ENCODE measurements at places on chromosomes 12 and 14. TPM values are rescaled to one million over a fixed set of nuclear protein-coding genes. Genes with fewer than 3 reads are reported as not detected.
A peak's percentile ranks its signal among the peaks of the same experiment; 100 is the strongest.

The SVOP gene
- total RNA-seq = not detected

- DNase-seq = no peak
Measured at GRCh38 chr12:66708704-66709456, 30.0 kb upstream of the GRIP1 start.

GRCh38 chr12:108375986-108376663, 37.0 kb upstream of the CMKLR1 start:
- DNase-seq = peak; percentile 45

DNA sequence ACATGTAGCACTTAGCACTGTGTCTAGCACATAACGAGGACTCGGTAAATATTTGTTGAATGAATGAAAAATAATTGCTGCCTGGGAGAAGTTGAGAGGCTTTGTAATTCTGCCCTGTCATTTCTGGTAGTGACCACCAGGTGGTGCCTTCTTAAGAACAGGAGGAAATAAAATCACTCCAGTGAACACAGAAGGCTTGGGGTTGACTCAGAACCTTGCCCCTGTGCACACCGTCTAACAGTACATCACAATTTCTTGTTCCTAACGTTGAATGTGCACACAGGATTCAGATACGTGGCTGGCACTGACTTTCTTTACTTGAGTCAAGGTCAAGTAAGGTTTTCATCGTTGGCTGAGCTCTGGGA, 91.8 kb downstream of the RGS6 start:
- DNase-seq = peak; percentile 8

GRCh38 chr12:120853188-120853587, 51.0 kb downstream of the SPPL3 start:
- no peak for DNase-seq

The RASSF8 gene
- total RNA-seq = 50.6 TPM

DNA sequence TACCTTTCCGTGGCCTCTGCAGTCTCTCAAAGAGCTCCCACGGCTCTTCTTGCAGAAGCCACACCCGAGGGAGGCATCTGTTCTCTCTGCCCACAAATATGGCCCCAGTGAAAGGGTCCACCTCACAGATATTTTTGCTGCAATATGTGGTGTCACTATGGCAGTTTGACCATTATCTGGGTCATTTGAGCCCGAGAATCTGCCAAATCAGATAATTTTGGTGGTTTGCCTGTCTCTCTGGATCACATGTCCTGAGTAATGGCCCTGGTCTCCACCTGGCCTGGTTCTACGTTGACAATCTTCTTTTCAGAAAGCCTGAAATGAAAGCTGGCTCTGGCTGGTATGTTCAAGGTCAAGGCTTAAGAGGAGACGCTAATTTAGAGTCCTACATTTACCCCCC, 5.7 kb upstream of the WSCD2 start:
- DNase-seq = no peak

DNA sequence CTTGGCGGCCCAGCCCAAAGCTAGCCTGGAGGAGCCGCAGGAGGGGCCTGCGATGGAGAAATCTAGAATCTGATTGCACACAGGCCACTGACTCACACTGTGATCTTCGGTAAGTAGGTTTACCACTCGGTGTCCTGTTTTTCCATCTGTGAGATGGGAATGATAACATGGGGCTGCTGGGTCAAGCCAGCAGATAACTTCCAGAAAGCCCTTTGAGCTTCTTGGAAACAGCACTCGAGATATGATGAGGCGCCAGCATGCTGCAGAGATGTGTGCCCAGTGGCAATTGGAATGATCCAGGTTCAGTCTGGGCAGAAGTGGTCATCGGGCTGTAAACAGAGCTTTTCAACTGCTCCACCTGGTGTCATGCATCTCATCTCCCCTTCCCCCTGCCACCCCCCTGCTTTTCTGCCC, 771.3 kb upstream of the TBX3 start:
- DNase-seq = no peak

Data from fibroblast of lung (primary cell).